Gastrocnemius medialis (tissue), 4 donors: ENCODE measurements at places on chromosomes 3 and 15. TPM values are rescaled to one million over a fixed set of nuclear protein-coding genes. Genes with fewer than 3 reads are reported as not detected.

GOLGA6D gene
- not detected for total RNA-seq

INKA1 gene
- 1.1 TPM for total RNA-seq

- no peak for DNase-seq
Measured at GRCh38 chr3:124997303-124998246, 58.2 kb downstream of the HEG1 start.

DNA sequence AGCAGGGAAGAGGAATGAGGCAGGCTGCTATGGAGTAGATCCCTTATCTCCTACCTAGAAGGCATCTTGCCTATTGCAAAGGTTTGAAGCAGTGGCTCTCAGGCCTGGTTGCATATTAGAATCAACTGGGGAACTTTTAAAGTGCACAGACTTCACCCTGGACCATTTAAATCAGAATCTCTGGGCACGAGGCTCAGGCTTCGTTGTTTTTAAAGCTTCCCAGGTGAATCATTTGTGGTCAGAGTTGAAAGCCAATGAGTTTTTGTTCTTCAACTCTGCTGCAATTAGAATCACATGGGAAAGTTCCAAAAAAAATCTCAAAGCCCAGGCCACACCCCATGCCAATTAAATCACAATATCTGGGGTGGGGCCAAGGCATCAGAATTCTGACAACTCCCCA lies 773.1 kb downstream of the AGBL1 start:
- no peak for DNase-seq

SUSD5 gene
- total RNA-seq: 0.84 TPM

- DNase-seq: no peak
Measured at GRCh38 chr3:114789803-114790202, 357.3 kb downstream of the ZBTB20 start.

GRCh38 chr3:28917895-28918475 lies 362.9 kb upstream of the RBMS3 start:
- no peak for DNase-seq

MED12L gene
- total RNA-seq: 0.05 TPM

DNA sequence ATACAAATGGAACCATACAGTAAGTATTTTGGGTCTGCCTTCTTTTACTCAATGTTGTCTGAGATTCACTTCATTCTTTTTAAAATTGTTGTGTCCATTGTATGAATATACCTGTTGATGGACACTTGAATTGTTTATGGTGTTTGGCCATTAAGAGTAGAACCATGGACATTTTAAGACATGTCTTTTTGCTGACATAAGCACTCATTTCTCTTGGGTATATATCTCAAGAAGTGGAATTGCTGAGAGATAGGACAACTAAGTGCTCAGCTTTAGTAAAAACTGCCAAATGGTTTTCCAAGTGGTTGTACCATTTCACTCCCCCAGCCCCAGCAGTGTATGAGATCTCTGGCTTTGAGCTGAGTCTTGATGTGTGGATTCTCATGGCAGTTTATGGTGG lies 28.2 kb downstream of the POMGNT2 start:
- DNase-seq: no peak

FANCD2OS gene
- total RNA-seq: not detected

GUCA1C gene
- total RNA-seq: not detected
